Stimulated activated CD8-positive, alpha-beta memory T cell treated with anti-CD3 and anti-CD28 coated beads, Interleukin-2, amount 100 ng/mL, for 1 hour (primary cell): ENCODE measurements at places on chromosomes 2 and 18.

- DNase-seq, result no peak
Measured at GRCh38 chr2:86031151-86031550, 74.5 kb downstream of the POLR1A start.

DNA sequence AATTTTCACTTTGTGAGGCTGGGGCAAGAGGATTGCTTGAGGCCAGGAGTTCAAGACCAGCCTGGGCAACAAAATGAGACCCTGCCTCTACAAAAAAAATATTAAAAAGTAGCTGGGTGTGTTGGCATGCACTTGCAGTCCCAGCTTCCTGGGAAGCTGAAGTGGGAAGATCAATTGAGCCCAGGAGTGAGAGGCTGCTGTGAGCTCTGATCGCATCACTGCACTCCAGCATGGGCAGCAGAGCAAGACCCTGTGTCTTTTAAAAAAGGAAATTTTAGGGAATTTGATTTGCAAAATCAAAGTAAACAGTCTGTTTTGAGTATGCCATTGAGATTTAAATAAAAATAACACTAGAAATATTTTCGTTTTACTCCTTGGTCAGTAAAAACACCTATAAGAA lies 27.4 kb downstream of the ATG16L1 start:
- no peak for DNase-seq

DNA sequence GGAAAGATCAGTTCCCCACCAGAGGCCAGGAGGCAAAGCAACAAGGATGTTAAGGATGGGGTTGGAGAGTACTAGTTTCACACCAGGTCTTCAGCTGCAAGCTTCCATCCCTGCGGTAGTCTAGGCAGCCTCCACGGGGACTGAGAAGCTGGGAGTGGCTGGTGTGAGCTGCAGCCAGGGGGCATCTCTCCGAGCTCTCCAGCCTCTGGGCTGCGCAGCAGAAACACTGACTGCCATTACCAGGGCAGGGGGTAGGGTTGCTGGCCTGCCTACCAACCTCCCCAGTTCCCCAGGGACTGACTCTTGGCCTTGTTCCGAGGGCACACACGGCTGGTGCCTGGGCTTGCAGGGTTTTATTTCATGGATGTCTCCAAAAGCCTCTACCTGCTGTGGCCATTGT lies 15.9 kb downstream of the GATA6 start:
- no peak for DNase-seq

DNA sequence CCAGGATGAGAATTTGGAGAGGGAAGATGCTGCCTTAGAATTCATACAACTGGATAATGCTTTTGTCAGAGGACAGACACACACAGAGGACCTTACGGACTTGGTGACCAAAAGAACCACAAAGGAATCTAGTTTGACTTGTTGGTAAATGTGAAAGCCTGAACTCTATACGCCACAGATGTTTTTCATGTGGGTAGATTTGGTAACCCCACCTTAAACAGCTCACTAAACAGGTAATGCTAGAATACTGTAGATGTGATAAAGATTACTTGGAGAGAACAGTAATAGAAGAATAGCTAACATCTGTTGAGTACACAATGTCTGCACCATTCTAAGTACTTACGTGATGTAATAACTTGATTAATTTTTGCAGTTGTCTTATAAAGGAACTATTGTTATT lies 24.1 kb downstream of the ANXA4 start:
- no peak for DNase-seq

GRCh38 chr18:60554967-60555366 lies 182.4 kb upstream of the MC4R start:
- DNase-seq, result no peak
